Suprapubic skin (tissue), 4 donors: ENCODE measurements at places on chromosomes 2 and 18. TPM values are rescaled to one million over a fixed set of nuclear protein-coding genes. Genes with fewer than 3 reads are reported as not detected.

DNA sequence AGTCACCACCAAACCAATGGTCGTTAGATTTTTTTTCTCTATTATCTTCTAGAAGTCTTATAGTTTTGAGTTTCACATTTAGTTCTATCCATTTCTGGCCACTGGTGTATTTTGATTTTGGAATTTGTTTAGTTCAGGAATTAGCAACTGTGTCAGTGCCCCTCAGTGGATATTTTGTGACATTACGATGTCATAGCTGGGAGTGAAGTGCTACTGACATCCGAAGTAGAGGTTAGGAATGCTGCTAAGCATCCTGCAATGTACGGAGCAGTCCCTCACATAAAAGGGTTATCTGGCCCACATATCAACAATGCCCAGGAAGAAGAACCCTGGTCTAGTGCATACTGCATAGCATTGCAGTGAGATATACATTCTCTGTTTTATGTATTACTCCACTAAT lies 157.4 kb upstream of the RGPD4 start:
- DNase-seq: no peak
- no peaks in the 10 kb centered on the region for H3K27me3 ChIP-seq

GRCh38 chr2:173572848-173573247 lies 218.2 kb downstream of the CDCA7 start:
- no peak overlapping the region for H3K4me3 ChIP-seq
- no peak overlapping the region for H3K27ac ChIP-seq
- H3K36me3 ChIP-seq: no peaks in the 10 kb centered on the region
- H3K27me3 ChIP-seq: no peaks in the 10 kb centered on the region
- peaks cover 20% of the 10 kb centered on the region for H3K4me1 ChIP-seq
- no peak for DNase-seq

The CDK5R2 gene
- total RNA-seq: not detected

GRCh38 chr2:76567478-76567877 lies 856.8 kb upstream of the GCFC2 start:
- H3K27me3 ChIP-seq: no peaks in the 10 kb centered on the region
- no peaks in the 10 kb centered on the region for H3K36me3 ChIP-seq
- no peak overlapping the region for H3K4me3 ChIP-seq
- H3K27ac ChIP-seq: no peak overlapping the region
- no peak for DNase-seq
- H3K4me1 ChIP-seq: no peaks in the 10 kb centered on the region

DNA sequence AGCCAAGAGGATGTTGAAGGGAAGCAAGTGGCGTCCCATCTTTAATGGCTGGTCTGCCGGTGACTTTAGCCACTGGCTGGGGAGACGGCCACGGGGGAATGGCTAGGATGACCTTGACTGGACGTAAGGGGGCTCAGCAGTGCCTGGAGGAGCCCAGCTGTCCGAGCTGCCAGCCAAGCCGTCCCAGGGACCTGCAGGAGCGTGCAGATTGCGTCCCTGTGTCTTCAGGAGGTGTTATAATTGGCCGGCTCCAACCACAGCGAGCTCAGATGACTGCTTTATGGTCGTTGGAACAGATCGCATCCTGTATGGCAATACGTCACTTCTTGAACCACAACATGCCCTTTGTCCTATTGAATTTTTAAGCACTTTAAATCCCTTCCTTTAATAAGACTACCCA lies 204.6 kb downstream of the EIPR1 start:
- H3K4me1 ChIP-seq: peaks cover 23% of the 10 kb centered on the region
- peak overlapping the region; percentile 82 for H3K27ac ChIP-seq

The ALPG gene
- total RNA-seq: not detected

DNA sequence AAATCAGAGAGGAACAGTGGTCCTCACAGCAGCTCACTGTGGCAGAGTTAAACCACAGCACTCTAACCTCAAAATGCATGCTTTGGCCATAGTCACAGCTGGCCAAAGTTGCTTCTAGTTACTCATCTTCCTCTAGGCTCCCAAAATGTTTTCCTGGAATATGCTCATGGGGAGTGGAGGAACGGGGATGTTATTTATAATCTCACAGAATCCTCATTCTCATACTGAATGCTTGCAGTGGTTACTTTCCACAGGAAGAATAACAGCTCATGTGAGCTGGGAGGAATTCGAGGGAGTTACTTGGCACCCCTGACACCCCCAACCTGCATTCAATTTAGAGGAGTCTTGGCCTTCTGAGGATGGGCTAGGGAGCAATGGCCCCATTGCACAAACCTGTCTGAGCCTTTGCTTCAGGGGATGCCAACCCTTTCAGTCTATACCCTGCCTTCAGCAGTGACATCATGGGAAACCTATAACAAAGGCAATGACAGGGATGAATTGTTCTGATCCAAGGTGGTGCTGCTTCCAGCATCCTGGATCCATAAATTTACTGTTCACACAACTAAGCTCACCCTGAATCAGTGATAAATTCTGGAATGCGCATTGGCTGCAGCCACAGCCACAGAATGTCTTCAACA lies 22.4 kb upstream of the CCBE1 start:
- H3K4me1 ChIP-seq: no peaks in the 10 kb centered on the region
- no peaks in the 10 kb centered on the region for H3K27me3 ChIP-seq
- no peak overlapping the region for H3K27ac ChIP-seq
- no peak overlapping the region for H3K4me3 ChIP-seq
- no peaks in the 10 kb centered on the region for H3K36me3 ChIP-seq
- DNase-seq: no peak

GRCh38 chr2:220191031-220191430 lies 563.6 kb downstream of the SLC4A3 start:
- no peaks in the 10 kb centered on the region for H3K36me3 ChIP-seq
- peaks cover 4% of the 10 kb centered on the region for H3K4me1 ChIP-seq
- H3K27me3 ChIP-seq: no peaks in the 10 kb centered on the region
- no peak overlapping the region for H3K27ac ChIP-seq

DNA sequence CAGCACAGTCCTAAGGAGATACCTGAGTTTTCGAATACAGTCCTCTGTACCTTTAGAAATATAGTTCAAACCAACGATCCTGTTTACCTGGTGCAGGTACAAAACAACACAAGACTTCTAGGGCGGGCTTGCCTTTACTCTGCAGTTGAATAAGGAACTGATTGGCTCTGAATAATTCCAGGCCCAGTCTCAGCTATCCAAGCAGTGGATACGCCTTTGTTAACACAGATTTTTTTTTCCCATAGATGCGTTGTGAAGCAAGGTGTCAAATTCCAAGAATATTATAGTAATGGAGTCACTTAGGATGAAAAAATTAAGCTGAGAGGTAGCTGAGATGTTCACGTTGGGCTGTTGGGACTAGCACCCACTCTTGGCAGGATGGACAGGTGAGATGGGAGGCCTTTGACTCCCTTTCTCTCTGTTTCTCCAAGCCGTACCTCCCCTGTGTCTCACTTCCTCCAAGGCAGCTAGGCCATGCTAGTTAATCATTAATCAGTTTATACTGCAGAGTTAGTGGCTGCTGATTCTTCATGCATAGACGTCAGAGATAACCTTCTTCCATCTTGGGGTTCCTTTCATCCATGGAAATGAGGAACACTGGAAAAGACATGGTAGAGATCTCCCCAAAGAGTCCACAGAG lies 380.8 kb upstream of the ACVR2A start:
- no peak for DNase-seq
- H3K4me1 ChIP-seq: peaks cover 17% of the 10 kb centered on the region
- no peaks in the 10 kb centered on the region for H3K27me3 ChIP-seq
- H3K36me3 ChIP-seq: no peaks in the 10 kb centered on the region
- H3K4me3 ChIP-seq: no peak overlapping the region
- H3K27ac ChIP-seq: no peak overlapping the region

The TMEM17 gene
- total RNA-seq: 1.4 TPM

GRCh38 chr18:3481696-3482210 lies 31.8 kb downstream of the TGIF1 start:
- H3K4me3 ChIP-seq: no peak overlapping the region
- H3K27me3 ChIP-seq: no peaks in the 10 kb centered on the region
- no peaks in the 10 kb centered on the region for H3K4me1 ChIP-seq
- H3K36me3 ChIP-seq: no peaks in the 10 kb centered on the region
- no peak overlapping the region for H3K27ac ChIP-seq
- no peak for DNase-seq

- H3K36me3 ChIP-seq: peaks cover 36% of the 10 kb centered on the region
- H3K4me3 ChIP-seq: no peak overlapping the region
- no peaks in the 10 kb centered on the region for H3K27me3 ChIP-seq
- H3K27ac ChIP-seq: no peak overlapping the region
- no peaks in the 10 kb centered on the region for H3K4me1 ChIP-seq
These were observed 25.7 kb downstream of the DHX57 start for GRCh38 chr2:38850045-38850444.

The GPAT2 gene
- 2.9 TPM for total RNA-seq

DNA sequence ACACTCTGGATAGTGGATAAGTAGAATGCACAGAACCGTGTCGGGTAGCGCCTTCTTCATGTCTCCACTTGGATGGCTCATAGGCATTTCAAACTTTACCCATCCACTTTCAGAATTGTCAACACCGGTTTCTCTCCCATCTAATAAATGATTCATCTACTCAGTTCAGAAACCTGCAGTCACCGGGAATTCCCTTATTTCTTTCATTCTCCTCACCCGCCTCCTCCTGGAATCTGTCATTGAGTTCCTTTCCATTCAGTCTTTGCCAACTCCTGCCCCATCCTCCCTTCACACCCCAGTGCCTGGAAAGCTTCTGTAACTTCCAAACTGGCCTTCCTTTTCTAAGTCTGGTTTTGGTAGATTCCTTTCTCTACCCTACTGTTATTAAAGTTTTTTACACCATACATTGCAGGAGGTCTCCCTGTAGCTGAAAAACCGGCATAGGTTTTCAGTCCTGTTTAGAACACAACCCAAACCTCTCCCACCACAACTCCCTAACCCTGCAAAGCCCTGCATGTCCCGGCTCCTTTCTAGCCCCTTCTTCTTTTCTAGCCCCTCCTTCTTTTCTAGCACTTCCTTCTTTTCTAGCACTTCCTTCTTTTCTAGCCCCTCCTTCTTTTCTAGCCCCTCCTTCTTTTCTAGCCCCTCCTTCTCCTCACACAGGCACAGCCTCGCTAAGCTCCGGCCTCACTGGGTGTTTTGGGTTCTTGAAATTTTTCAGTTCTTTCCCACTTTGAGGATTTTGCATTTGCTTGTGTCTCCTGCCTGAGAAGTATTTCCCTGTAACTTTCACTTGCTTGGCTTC lies 133.9 kb upstream of the KLHL14 start:
- H3K27ac ChIP-seq: no peak overlapping the region
- no peak overlapping the region for H3K4me3 ChIP-seq
- no peaks in the 10 kb centered on the region for H3K36me3 ChIP-seq

DNA sequence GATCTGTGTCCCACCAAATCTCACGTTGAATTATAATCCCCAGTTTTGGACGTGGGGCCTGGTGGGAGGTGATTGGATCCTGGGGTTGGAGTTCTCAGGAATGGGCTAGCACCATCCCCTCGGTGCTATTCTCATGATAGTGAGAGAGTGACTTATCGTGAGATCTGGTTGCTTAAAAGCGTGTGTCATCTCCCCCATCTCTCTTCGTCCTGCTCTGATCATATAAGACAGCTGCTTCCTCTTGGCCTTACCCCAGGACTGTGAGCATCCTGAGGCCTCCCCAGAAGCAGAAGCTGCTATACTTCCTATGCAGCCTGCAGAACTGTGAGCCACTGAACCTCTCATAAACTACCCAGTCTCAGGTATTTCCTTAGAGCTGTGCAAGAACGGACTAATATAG lies 163.7 kb upstream of the NDUFV2 start:
- no peaks in the 10 kb centered on the region for H3K27me3 ChIP-seq
- DNase-seq: no peak
- H3K36me3 ChIP-seq: no peaks in the 10 kb centered on the region

The REG3G gene
- total RNA-seq: not detected

- H3K4me3 ChIP-seq: no peak within 1 kb of the TSS
- DNase-seq: no peak
- no peak within 1 kb of the TSS for H3K27ac ChIP-seq
These were observed at the start of gene SCN3A for GRCh38 chr2:165203689-165204559. TSS of gene SCN3A (minus strand) at chr2:165204050. CDS start at chr2:165176394, 27,656 bp downstream.

DNA sequence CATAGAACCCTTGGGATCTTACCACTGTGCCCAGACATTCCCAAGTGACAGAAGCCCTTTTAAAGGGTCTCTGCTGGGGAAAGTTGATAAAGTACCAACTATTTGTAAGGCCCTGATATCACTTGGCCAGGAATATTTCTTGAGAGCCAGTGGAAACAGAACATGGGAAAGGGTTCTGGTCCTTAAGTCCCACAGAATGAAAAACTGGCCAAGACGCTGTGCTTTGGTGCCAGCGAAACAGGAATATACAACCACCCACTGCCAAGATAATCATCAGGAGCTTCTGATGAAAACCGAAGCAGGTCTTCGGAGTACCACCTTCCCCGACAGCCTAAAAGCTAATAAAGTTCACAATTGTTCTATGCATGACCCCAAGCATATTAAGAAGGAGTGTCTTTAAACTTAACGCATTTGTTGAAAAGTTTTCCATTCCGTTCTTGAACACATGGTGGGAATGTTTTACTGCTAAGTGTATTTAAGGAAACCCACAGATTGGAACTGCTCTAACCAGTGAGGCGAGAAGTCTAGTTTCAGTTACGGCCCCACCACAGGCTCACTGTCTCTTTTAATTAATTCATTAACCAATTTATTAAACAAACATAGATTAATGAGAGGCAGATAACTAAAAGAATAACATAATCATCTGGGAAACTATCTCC lies 152.6 kb downstream of the ANKRD44 start:
- H3K4me3 ChIP-seq: no peak overlapping the region
- no peak overlapping the region for H3K27ac ChIP-seq
- H3K27me3 ChIP-seq: no peaks in the 10 kb centered on the region

- H3K4me3 ChIP-seq: no peak overlapping the region
- H3K4me1 ChIP-seq: peaks cover 4% of the 10 kb centered on the region
- no peak for DNase-seq
- no peak overlapping the region for H3K27ac ChIP-seq
These were observed 52.7 kb downstream of the LBH start for GRCh38 chr2:30283931-30284565.

GRCh38 chr2:231278868-231279267 lies 80.4 kb downstream of the ARMC9 start:
- H3K27me3 ChIP-seq: no peaks in the 10 kb centered on the region
- DNase-seq: no peak
- H3K27ac ChIP-seq: no peak overlapping the region
- H3K36me3 ChIP-seq: peaks cover 26% of the 10 kb centered on the region
- H3K4me3 ChIP-seq: no peak overlapping the region

DNA sequence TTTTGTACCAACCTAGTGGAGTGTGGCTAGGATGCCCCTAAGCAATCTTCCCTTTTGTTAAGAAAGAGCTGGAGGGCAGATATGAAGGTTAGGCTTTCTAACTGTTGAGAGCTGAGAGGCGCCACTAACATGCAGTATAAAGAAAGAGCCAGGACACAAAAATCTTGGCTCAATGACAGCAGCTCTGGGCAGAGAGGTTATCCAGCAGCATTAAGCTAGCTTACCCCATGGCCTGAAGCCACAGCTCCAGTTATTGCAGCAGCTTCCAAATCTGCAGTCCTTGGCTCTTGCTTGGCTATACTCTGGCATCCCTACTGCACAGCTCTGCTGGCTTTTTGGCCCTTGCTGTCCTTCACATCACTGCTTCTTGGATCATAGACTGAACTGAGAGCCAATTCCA lies 213.4 kb downstream of the GPD2 start:
- H3K4me3 ChIP-seq: no peak overlapping the region
- H3K27ac ChIP-seq: no peak overlapping the region
- no peak for DNase-seq
- H3K4me1 ChIP-seq: no peaks in the 10 kb centered on the region
- no peaks in the 10 kb centered on the region for H3K27me3 ChIP-seq

- H3K36me3 ChIP-seq: no peaks in the 10 kb centered on the region
- H3K27ac ChIP-seq: no peak overlapping the region
- no peaks in the 10 kb centered on the region for H3K27me3 ChIP-seq
These were observed 120.4 kb upstream of the KLF7 start for GRCh38 chr2:207286106-207286505.

GRCh38 chr2:213868526-213868925 lies 542.3 kb upstream of the VWC2L start:
- no peak overlapping the region for H3K4me3 ChIP-seq
- no peaks in the 10 kb centered on the region for H3K4me1 ChIP-seq
- DNase-seq: no peak
- no peak overlapping the region for H3K27ac ChIP-seq

The ARMC9 gene
- total RNA-seq: 11.5 TPM
